ENCODE measurements at places on chromosomes 16 and 17. TPM values are rescaled to one million over a fixed set of nuclear protein-coding genes. Genes with fewer than 3 reads are reported as not detected.

TP53TG3C gene
- polyA plus RNA-seq, result not detected

MARVELD3 gene
- 15.9 TPM for polyA plus RNA-seq

CFAP97D1 gene
- 0.07 TPM for polyA plus RNA-seq

WNT3 gene
- polyA plus RNA-seq, result 1.4 TPM

TBX21 gene
- polyA plus RNA-seq, result 0.10 TPM

EPN3 gene
- polyA plus RNA-seq, result 8.8 TPM

DNAH9 gene
- 4.1 TPM for polyA plus RNA-seq

C16orf96 gene
- 0.18 TPM for polyA plus RNA-seq

KRTAP2-3 gene
- not detected for polyA plus RNA-seq

FAM20A gene
- 9.3 TPM for polyA plus RNA-seq

NOG gene
- 1.6 TPM for polyA plus RNA-seq

MMP15 gene
- polyA plus RNA-seq, result 14.3 TPM

KRT12 gene
- not detected for polyA plus RNA-seq
